ENCODE measurements at places on chromosomes 6 and 20.

- DNase-seq = no peak
Observed at GRCh38 chr6:75932067-75932466, 140.4 kb downstream of the IMPG1 start.

- no peak for DNase-seq
Observed at GRCh38 chr6:101417900-101418299, 24.4 kb downstream of the GRIK2 start.

DNA sequence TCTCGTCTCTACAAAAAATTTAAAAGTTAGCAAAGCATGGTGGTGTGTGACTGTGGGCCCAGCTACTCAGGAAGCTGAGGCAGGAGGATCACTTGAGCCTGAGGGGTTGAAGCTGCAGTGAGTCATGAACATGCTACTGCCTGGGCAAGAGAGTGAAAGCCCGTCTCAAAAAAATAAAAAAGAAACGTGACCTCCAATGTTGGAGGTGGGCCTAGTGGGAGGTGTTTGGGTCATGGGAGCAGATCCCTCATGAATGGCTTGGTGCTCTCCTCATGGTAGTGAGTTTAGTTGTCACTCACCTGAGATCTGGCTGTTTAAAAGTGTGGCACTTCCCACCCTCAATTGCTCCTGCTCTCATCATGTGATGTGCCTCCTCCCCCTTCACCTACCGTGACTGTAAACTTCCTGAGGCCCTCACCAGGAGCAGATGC, 24.3 kb downstream of the RBL1 start:
- no peak for DNase-seq

- no peak for DNase-seq
Observed at GRCh38 chr6:129621252-129621651, 88.7 kb downstream of the ARHGAP18 start.

GRCh38 chr20:58106143-58106750, 122.2 kb downstream of the ANKRD60 start:
- DNase-seq = no peak

- DNase-seq = no peak
Observed at GRCh38 chr20:61556673-61557072, 304.6 kb downstream of the CDH4 start.

DNA sequence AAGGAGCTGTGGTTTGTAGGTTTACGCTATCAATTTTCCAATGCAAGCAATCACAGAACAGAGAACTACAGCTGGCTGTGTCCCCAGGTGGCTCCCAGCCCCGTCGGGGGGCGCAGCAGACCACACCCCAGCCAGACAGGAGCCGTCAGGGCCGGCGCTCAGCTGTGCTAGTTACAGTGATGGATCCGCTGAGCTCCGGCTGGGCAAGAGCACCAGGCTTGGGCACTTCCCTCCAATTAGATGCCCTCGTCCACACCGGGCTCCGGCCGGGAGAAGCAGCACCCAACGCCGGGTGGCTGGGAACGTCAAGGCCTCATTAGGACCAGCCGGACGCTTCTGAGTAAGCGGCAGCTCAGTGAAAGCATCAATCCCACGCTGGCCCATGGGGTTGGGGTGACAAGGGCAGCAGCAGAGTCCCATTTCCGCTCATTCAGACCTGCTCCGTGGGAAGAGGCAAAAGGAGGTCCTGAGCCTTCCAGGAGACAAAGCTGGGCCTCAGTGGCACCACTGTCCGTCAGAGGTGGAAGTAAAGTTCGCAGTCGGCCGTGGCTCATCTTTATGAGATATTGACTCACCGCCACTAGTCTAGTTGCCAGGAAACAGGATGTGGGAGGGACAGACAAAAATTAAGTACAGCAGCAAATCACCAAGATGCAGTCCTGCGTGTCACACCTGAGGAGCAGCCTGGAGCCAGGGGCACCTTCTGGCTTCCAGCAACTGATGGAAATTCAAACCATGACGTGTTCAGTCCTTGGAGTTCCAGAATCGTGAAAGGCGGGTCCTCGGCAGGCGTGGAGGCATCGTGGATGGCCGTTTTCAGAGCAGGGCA, 164.1 kb downstream of the TAF4 start:
- no peak for DNase-seq

DNA sequence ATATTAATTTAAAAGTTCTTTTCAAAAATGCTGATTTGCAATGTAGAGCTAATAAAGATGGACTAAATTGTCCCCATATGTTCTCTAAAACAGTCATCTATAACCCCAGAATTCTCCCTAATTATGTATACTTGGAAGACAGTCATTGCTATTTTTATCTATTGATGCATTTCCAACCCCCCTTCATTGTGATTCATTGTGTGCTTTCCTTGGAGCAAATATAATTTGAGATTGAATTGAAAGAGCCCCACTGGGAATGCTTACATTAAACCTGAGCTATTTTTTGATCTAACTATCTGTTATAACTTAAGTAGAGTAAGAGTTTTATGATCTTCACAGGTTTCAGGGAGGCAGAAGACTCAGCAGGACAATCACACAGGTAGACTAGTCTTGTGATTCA, 73.7 kb upstream of the PTCHD4 start:
- no peak for DNase-seq

Measured in stimulated activated CD8-positive, alpha-beta memory T cell treated with anti-CD3 and anti-CD28 coated beads, Interleukin-2, amount 100 ng/mL, for 1 hour (primary cell).